ENCODE measurements at places on chromosomes 12 and 14. TPM values are rescaled to one million over a fixed set of nuclear protein-coding genes. Genes with fewer than 3 reads are reported as not detected.

Gene KCNH5
- not detected for total RNA-seq

Gene KERA
- not detected for total RNA-seq

Gene ETFBKMT
- total RNA-seq, result 2.2 TPM

Gene RACGAP1
- 23.3 TPM for total RNA-seq

Gene GLT1D1
- total RNA-seq, result not detected

Gene KRT72
- total RNA-seq, result not detected

- DNase-seq, result no peak
These were observed 71.8 kb downstream of the HSD17B6 start for GRCh38 chr12:56834886-56835285.

DNA sequence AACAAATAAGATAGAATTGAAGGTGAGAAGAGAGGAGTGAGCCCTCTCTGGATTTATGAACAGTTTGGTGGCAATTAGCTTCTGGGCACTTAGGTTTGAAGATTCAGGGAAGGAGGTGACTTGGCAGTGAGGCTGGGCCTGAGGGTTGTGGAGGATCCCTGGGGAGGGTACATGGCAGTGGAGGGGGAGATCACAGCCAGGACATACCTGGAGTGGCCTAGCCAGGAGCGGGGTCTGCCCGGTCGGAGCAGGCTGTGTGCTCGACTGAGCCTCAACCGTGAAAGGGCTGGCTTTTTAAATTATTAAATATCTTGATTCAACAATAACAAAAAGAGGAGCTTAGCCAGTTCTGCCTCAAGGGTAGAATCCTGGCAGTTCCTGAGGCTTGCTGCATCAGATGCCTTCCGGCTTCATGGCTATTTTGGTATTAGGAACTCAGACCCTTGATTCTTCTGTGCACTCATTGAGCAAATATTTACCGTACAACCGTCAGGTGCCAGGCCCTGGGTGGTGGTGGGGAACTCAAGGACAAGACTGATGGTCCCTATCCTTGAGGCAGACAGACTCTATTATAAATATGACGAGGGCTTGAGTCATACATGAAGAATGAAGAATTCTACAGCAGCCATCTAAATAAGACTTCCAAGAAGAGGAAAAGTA is 73.4 kb downstream of the SPTB start:
- DNase-seq, result no peak

DNA sequence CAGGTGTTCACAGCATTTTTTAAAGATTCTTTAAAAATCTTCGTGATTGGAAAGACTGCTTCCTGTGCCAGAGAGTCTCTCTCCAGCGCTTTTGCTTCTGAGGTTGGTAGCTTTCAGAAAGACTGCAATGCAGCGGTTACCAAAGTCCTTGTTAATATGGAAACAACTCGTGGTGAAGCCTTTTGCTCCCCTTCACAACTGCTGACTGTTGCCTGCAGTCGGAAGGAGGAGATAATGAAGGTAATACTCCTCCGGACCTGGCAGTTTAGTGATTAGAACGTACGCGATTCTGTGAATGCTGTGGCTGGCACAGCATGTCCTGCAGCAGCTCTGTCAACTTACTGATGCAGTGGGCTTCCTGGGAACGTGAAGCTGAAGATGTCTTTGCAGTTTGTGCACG is 50.9 kb downstream of the TRAF3 start:
- DNase-seq, result no peak

GRCh38 chr12:132585177-132585576 is 25.2 kb downstream of the LRCOL1 start:
- DNase-seq, result no peak

- no peak for DNase-seq
These were observed 93.0 kb downstream of the SLC41A2 start for GRCh38 chr12:104865080-104865479.

All from lung microvascular endothelial cell (primary cell).